ENCODE measurements at places on chromosomes 1 and 21.

DNA sequence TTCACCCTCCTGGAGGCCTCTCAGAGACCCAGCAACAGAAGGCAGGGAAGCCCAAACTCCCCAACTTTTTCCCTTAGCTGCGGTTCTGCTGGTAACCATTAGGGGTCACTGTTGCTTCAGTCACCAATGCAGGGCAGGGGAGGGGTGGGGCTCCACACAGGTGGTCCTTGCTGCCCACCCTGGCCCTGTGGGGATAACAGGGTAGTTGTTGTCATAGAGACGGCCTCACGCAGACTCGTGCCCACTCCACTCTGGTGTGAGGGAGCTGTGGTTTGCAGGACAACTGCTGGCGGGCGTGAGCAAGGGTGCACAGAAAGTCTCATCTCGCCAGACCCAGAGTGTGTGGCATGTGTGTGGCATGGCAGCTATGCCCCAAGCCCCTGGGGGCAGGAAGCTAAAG is 19.9 kb downstream of the INSRR start:
- no peak for DNase-seq

GRCh38 chr21:33650929-33651509 is 8.7 kb downstream of the ITSN1 start:
- no peak for DNase-seq

- DNase-seq: no peak
Observed at GRCh38 chr1:247966532-247967204, 1.6 kb downstream of the OR2AK2 start.

DNA sequence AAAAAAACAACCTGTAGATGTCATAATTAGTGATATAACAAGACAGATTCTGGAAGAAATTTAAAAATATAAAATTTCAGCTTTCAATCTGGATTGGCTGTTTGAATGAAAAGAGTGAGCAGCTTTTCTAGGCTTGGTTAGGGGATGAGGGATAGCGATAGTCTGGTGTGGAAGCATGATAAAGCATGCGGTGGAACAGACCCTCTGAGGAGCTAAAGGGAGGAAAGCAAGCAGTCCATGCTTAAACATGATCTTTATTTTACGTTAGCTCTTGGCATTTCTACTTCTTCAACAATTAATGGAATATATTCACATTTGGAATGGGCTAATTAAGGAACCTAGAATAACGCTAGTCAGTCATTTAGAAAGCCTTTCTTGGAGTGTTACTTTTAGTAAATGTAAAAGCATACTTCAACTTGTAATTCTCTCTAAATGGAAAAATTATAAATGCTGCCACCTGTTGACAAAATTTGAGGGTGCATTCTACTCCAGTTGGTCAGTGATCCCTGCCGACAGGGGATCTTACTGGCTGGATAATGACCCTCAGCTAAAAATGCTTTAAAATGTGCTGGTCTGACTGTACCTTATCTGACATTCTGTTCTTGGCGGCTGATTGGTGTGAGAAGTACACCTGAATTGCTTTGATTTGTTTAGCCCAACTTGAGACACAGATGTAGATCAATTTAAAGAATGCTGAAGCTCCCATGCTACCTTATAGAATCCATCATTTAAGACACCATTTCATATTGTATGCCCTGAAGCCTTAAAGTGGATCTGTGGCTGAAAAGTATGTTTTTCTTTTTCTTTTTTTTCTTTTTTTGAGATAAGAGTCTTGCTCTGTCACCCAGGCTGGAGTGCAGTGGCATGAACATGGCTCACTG is 61.2 kb downstream of the AK4 start:
- peak; percentile 60 for DNase-seq

- peak; percentile 74 for DNase-seq
Observed at GRCh38 chr1:115807723-115808122, 33.2 kb downstream of the NHLH2 start.

DNA sequence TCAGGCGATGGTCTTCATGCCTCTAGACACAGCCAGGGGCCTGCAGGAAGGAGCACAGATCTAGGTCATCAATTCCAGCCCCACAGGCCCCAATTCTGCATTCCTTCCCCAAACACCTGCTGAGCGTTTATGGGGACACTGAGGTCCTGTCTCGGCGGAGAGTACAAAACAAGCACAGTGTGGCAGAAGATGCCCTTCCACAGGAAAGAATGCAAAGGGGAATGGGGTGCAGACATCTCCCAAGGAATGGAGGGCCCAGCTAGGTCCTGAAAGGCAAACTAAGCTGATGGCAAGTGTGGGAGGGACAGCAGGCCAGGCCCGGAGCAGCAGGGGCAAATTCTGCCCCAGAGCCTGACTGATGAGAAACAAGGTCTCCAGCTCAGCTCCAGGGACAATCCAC is 3.5 kb upstream of the S100A8 start:
- no peak for DNase-seq

GRCh38 chr1:31625561-31626222 is 8.2 kb downstream of the HCRTR1 start:
- no peak for DNase-seq

- no peak for DNase-seq
Observed at GRCh38 chr21:22421416-22422180, 1423.4 kb downstream of the NCAM2 start.

- no peak for DNase-seq
Observed at GRCh38 chr1:59903141-59903754, 23.3 kb downstream of the CYP2J2 start.
